SJSA1 (cell line): ENCODE measurements at places on chromosomes 3 and 15. TPM values are rescaled to one million over a fixed set of nuclear protein-coding genes. Genes with fewer than 3 reads are reported as not detected.
A peak's percentile ranks its signal among the peaks of the same experiment; 100 is the strongest.

CD96 gene
- total RNA-seq = 0.13 and 0.38 TPM in 2 replicates

CASR gene
- not detected in 2 replicates for total RNA-seq

NPAP1 gene
- total RNA-seq = not detected in 2 replicates

AGBL1 gene
- total RNA-seq = not detected in 2 replicates

SQOR gene
- 4.6 and 4.7 TPM in 2 replicates for total RNA-seq

SI gene
- total RNA-seq = not detected in 2 replicates

LSAMP gene
- total RNA-seq = not detected in 2 replicates

- no peak for DNase-seq
Measured at GRCh38 chr3:23071296-23071695, 131.8 kb upstream of the UBE2E2 start.

DNA sequence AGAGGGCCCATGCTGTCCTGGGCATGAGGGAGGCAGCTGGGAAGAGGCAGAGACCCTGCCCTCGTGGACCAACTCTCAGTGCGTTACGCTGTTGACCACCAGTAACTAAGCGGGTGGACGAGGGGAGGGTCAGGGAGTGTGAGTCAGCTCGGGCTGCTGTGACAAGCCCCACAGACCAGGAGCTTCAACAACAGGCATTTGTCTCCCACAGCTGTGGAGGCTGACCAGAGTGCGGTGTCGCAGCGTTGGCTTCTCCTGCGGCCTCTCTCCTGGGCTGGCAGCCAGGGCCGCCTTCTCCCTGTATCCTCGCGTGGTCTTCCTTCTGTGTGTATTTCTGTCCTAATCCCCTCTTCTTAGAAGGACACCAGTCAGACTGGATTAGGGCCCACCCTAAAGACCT lies 13.0 kb downstream of the EFCC1 start:
- no peak for DNase-seq

GRCh38 chr3:98565237-98565643 lies 28.2 kb downstream of the CPOX start:
- DNase-seq = no peak

DNA sequence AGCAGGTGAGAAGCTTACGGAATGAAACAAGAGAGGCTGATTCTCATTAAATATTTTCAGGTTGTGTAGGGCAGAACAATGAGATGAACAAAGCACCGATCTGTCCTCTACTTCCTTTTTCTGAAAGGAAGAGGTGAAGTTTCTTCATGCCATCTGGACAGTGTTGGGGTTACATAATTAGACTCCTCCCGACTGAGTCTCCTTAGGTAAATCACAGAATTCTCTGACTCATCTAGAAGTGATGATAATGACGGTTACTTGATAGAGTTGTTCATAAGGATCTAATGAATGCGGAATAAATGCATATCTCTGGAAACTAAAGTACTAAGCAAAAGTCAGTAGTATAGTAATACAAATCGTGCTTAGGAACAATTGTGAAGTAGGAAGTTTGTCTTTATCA lies 21.2 kb downstream of the CRTC3 start:
- no peak for DNase-seq

GRCh38 chr3:13740795-13741194 lies 139.1 kb downstream of the WNT7A start:
- no peak for DNase-seq

GRCh38 chr3:156723182-156723619 lies 48.8 kb downstream of the TIPARP start:
- no peak for DNase-seq

DNA sequence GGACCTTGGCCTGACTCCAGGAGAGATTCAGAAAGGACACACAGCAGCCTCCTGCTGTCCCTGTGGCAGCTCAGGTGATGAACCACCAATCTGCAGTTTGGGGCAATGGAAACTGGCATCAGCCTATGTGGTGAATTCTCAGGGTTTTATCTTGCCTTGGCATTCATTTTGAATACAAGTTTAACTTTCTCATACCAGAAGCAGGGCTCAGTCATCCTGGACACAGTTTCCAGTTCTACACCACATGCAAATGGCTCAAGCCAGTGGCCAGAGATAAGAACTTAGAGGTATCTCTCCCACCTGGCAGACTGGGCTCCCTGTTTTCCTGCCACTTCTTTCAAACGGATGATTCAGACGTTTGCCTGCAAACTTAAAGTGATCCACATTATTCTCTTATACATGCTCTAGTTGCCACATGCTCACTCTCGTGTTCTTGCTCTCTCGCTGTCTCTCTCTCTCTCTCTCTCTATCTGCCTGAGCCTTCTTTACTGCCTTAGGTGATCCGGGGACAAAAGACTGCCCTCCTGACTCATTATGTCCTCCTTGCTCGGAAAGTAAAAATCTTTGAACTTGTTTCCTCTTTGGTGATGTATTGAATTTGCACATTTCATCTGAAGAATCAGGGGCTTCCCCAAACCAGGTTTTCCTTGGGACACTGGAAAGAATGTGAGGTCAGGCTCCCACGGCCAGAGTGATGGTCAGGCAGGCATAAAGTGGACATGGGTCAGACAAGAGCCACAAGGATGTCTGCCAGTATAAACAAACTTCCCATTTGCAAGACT lies 99.6 kb upstream of the STT3B start:
- no peak for DNase-seq

- DNase-seq = peak; percentile 74
Measured at GRCh38 chr3:55486101-55486856, 827 bp downstream of the WNT5A start.

DNA sequence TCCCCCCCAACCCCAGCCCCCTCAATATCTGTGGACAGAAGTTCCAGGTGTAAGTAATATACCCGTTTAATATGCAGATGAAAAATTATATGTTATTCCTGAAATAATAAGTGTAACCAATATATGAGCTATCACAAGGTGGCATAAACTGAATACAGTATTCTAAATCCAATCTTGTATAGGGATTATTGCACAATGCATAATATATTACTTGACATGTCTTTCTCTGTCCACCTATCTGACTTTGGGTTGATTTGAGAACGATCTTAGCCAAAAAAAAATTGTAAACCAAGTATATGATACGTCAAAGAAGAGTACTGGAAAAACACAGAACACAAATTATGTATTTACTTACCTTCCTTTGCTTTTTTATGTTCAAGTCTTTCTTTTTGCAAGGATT lies 47.8 kb downstream of the GOLIM4 start:
- DNase-seq = no peak
